ENCODE measurements at places on chromosomes 3 and 15.

- no peak for DNase-seq
Measured at GRCh38 chr3:183156266-183156665, 6.3 kb downstream of the LAMP3 start.

DNA sequence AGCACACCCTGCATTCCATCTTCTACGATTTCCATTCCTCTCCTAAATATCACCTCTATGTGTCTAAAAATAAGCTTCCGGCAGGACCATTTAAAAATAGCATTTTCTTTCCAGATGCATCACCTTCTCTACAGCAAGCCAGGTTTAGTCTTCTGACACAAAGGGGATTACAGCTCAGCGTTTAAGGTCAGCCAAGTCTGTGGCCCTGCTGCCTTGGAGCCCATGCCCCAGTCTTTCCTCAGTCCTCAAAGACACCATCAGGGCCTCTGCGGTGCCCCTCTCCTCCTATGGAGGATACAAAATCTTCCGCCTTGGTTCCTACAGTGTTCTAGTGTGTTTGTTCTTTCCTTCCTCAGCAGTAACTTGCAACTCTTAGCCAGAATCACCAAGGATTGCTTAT, 3.8 kb downstream of the SELENOS start:
- no peak for DNase-seq

DNA sequence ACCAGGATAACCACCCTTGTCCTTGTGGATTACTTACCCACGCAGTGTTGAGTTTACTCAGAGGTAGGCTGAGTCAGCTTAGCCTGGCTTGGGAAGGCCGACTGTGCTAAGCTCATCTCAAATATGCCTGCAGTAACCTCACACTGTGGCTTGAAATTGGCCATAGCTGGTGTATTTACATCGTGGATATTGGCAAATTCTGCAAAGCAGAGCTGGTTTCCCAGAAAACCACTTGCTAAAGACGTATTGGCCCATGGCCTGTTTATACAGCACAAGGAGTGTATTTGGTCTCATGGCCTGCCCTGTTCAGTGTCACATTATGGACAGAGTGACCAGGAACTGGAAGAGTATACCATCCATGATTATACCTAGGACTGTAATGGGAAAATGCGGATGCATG, 170.5 kb upstream of the UBE3A start:
- no peak for DNase-seq

DNA sequence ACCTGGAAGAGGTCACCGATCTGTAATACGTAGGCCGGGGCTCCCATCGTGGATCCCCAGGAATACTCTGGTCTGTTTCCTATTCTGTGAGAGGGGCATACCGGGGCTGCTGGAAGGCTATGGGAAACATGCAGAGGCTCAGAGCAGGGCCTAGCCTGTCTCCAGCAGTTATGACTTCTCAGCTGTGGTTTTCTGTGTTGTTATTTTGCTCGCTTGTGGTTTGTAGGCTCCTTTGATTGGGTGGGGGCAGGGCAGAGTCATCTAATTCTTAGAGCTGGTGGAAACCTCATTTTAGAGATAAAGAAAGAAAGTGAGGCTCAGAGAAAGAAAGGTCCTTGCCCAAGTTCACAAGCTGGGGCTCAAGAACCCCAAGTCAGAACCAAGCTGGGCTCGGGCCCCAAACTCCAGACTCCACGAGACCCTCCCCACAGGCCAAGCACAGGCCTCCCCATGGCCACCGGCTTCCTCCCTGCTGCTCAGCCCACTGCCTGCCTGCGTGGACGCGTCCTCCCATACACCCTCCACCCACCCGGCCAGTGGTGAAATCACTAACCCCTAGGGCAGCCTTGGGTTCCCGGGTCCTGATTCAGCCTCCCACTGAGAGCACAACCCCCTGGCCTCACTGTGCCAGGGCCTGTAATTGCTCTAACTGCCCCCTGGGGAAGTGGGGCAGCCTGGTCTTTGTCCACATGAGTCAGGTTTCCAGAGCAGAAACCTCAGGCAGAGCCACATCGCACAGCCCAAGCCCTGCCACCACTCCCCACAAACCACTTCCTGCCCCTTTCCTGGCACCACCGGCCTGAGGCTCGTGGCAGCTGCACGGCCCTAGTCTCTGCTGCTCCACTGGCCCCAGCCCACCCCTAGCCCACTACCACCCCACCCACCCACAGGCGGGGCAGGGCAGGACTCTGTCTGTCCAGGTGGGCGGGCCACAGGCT, 270.8 kb downstream of the UACA start:
- peak; percentile 78 for DNase-seq

- DNase-seq: no peak
Measured at GRCh38 chr3:49351521-49352011, 6.6 kb downstream of the GPX1 start.

DNA sequence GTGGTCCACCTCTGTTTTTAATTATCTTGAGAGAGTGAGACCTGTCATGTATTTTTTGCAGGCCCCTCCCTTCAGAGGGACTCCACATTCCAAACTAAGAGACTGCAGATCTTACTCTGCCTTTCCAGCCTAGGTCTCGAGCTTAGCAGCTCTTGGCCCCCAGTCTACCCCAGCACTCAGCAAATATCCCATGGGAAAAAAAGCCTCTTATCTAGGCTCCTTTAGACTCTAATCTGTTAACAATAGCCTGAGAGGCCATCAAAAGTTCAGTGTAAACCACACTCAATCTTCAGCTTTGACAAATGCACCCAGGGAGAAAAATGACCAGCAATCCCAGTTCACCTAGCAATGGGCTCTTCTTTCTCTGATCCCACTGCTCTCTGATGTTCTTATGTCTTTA, 8.6 kb upstream of the BLM start:
- no peak for DNase-seq

GRCh38 chr3:122875547-122876127, 80.8 kb downstream of the SLC49A4 start:
- DNase-seq: no peak

DNA sequence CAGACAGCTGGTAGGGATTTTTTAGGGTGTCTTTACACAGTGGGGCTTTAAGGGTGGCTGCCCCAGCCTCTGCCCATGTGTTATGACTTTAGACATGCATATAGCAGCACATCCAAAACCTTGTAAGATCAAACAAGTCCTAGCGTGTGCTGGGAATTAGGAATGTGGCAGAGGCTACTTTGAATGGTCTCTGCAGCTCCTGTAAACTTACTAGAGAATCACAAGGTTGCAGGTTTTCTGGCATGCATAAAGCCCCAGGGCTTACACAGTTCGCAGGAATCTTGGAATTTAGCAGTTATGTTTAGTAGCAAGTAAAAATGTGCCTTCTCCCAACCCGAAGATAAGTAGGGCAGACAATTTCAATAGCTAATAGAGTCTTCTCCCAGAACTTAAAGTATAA, 46.9 kb upstream of the COL6A6 start:
- DNase-seq: no peak

- no peak for DNase-seq
Measured at GRCh38 chr15:65377105-65377975, 462 bp downstream of the IGDCC3 start.

GRCh38 chr15:47725906-47726305, 8.6 kb downstream of the SEMA6D start:
- no peak for DNase-seq

All from activated effector memory CD4-positive, alpha-beta T cell treated with Interleukin-2 at 50 U/mL for 16 hours (primary cell).